ENCODE measurements at places on chromosomes 12 and 14.

DNA sequence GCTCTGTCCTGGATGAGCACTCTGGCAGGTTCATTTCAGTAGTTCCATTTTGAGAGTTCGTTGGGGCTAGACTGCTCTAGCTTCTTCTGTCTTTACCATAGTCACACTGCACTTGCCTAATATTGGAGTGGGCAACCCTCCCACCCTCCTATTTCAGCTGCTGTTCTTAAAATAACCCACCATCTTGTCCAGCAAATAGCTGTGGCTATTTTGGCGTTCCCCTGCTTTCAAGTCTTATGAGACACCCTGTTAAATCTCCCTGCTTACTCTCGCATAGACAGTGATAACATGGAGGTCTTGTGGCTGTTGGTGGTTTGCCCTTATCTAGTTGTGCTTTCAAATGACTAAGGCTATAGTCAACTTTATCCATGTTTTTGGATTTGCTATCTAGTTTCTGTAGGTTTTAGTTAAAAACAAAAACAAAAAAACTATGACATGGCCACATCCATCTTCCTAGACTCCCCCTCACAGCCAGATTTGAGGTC is 65.5 kb downstream of the LRP6 start:
- no peak for DNase-seq

DNA sequence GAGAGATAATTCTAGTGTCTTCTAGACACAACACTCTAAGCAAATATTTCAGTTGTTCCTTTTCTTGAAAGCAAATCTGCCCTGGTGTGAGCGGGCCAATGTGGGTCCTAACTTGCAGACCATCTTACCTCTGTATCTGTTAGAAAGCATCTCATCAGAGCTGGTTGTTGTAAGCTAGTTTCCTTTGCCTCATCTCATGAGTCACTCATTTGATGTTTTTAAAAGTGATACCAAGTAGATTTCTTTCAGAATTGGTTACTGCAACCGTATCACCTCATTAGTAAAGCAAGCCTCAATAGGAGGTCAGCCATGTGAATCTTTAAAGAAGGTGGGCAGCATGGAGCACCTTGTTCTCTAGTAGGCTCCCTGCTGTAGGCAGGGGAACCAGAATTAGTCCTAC is 78.6 kb downstream of the DAAM1 start:
- DNase-seq = no peak

- no peak for DNase-seq
Measured at GRCh38 chr12:597926-598568, 65.2 kb downstream of the NINJ2 start.

DNA sequence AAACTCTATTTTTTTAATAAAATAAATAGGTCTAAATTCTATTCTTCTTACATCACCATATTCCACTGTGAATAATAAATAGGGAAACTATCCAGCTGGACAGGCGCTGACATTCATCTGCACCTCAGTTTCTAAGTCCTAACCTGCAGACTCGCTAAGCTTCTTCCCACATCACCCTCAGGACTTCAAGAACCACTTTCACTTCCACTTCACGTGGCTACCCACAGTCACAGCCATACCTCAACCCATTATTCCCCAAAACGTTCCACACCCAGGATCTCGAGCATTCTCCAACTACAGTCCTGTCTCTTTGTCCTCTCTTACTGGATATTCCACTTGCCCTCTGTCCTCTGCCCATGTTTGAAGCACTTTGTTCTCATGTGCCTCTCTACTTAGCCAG is 71.1 kb downstream of the C2CD5 start:
- no peak for DNase-seq

GRCh38 chr14:39265806-39266524 is 32.2 kb downstream of the MIA2 start:
- DNase-seq = peak; percentile 7

- DNase-seq = no peak
Measured at GRCh38 chr12:106747973-106748436, 26.5 kb upstream of the RIC8B start.

GRCh38 chr12:5643266-5643665 is 211.4 kb downstream of the NTF3 start:
- DNase-seq = no peak

GRCh38 chr14:77103951-77104350 is 5.9 kb downstream of the CIPC start:
- no peak for DNase-seq

DNA sequence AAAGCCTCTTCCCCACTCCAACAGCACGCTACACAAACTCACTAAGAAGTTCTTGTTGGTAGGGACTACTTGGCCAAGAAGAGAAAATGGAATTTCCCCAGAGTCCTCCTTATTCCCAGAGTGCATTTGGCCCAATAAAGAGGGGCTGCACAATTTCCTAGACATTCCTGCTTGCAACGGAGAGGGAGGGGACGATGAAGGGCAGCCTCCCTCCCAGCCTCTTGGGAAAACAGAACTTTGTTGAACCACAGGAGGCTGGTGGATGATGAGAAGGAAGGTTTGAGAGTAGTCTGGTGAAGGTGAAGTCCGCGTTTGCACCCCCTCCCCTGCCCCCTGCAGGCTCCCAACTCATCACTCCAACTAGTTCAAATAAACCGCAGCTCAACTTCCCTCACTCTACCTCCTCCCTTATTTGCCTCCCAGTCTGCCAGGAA is 19.1 kb upstream of the TBX3 start:
- DNase-seq = no peak

GRCh38 chr12:5376591-5377207 is 55.2 kb upstream of the NTF3 start:
- no peak for DNase-seq

DNA sequence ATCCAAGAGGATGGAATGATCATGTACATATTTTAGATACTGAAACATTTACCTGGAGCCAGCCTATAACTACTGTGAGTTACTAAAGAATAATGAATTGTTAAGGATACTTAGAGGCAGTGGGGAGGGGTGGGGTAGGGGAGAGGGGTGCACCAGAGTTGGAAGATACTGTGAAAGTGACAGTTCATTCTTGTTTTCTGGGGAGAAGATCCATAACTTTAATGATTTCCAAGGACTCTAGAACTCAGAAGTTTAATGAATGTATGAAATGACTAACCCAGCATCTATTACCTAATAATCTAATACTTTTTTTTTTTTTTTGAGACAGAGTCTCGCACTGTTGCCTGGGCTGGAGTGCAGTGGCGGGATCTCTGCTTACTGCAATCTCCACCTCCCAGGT is 10.5 kb downstream of the KLHDC2 start:
- DNase-seq = no peak

DNA sequence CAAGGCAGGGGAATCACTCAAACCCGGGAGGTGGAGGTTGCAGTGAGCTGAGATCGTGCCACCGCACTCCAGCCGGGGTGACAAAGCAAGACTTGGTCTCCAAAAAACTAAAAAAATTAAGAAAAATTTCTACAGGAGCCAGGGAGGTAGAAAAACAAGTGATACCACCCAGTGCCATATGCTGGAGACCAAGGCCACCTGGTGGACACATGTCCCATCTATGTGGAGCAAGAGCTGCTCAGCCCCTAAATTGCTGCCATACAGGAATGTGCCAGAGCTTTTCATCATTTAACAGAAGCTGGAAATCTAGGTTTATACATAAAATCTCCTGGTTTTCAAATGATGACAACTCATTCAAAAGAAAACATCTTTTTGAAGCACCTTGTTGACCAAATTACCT is 61.4 kb upstream of the ELK3 start:
- DNase-seq = no peak

DNA sequence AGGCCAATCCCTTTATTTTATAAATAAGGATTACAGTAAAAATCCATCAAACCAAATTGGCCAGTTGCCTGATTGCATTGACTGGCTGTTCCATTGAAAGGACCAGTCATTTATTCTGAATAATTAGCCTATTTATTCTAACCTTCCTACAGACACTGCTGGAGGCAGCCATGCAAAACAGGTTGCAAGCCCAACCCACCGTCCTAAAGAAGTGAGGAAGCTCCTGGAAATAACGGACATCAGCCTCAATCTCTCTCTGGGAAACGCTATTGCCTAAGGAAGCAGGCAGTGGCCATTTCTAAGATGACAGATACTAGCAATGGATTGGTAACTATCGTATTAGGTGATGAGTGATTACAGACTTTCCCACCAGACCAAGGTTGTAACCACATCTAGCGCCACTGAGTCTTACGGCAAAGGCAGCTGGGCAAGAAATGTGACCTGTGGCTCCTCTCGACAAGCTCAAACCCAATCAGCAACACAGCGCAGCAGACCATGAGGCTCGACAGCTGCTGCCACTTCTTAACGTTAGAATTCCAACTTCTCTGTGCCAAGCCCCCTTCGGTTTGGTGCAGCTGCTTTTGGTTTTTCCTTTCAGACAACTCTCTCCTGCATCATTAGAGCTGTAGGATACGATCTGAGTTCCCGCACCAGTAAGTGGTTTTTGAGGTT is 134.2 kb downstream of the KCNK10 start:
- no peak for DNase-seq

GRCh38 chr12:87246726-87247125 is 782.5 kb downstream of the C12orf50 start:
- DNase-seq = no peak
